ENCODE measurements at places on chromosomes 1 and 21.
A peak's percentile ranks its signal among the peaks of the same experiment; 100 is the strongest.

DNA sequence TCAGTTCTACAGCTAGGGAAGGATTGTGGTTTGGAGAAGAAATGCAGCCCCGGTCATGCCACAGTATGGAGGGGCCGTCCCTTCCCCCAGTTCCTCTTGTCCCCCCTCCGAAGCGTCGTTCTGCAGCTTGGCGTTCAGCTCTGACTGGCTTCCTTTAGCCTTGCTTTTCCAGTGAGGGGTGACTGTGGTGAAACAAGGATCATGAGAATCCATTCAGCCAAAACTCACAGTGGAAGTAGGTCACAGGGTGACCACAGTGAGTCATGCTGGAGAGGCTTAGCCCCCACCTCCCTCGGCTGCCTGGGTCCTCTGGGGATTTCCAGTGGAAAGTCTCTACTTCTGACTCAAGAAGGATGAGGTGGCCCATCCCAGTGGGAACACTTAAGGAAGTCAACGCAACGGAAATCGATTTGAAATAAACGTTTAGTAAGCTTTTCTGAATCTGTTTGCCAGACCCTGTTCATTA, 37.3 kb upstream of the COL6A2 start:
- DNase-seq: no peak

GRCh38 chr1:56034847-56035481, 544.4 kb downstream of the PLPP3 start:
- no peak for DNase-seq

GRCh38 chr1:242651817-242652216, 127.3 kb upstream of the PLD5 start:
- DNase-seq: no peak

DNA sequence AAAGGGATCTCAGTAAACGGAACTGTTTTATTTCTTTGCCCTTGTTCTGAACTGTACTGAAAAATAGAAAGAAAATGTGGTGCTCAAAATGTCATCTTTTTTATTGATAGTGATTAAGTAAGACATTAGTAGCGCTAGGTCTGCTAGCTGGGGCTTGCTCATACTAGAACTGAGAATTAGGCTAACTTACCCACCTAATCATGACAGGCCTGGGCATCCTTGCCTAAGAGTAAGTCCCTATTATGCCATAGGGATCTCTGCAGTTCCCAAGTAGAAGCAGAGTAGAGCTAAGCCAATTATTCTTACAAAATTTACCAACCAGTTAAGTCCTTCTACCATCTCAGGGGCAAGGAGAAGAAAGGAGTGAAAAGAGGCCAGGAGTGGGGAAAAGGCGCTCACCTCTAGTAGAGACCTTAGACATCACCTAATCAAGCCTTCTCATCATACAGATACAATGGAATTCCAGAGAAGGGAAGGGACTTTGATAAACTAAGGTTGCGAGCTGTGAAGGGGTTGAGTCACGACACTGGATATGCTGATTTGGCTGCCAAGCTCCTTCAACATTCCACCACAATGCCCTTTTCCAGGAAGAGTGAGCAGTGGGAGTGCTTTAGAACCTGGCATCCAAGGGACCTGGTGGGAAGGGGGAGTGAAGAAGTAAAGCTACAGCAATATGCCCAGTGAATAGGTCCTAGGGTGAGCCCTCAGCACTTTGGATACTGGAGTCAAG, 27.7 kb upstream of the RPTN start:
- DNase-seq: no peak

DNA sequence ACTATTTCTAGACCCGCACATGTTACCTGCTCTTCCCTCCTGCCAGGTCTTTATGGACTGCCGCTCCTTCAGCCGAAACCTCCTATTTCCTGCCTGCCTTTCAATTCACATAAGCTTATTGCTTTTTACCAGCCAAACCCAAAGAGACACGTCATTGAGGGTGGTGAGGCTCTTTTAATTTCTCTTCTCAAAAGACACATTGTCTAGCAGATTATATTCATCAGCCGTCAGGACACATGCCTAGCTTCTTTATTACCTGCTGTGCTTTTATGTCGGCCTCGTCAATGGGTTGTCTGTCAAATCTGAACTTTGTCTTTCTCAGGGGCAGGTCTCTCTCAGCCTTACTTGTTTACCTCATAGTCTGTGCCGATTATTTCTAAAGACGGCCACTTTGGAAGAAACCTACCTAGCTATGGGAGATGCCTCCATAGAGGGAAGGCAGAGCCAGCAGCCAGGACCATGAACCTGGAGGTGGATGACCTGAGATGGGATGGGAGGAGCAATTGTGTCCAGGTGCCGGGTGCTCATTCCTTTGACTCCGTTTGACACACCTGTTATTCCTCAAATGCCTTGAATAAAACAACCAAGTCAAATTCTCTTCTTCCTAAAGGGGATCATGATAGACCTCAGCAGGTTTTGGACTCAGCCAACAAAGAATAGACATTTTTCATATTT, 42.0 kb downstream of the ZBTB18 start:
- DNase-seq: no peak

DNA sequence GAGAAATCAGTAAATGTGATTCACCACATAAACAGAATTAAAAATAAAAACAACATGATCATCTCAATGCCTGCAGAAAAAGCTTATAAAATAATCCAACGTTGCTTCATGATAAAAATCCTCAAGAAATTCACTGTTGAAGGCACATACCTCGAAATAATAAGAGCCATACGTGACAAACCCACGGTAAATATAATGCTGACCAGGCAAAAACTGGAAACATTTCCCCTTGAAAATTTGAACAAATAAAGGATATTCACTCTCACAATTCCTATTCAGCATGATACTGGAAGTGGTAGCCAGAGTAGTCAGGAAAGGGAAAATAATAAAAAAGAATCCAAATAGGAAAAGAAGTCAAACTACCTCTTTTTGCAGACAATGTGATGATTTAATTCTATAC, 148.8 kb downstream of the BRINP3 start:
- DNase-seq: no peak

- no peak for DNase-seq
These were observed 26.8 kb upstream of the RNF19B start for GRCh38 chr1:32991386-32991785.

DNA sequence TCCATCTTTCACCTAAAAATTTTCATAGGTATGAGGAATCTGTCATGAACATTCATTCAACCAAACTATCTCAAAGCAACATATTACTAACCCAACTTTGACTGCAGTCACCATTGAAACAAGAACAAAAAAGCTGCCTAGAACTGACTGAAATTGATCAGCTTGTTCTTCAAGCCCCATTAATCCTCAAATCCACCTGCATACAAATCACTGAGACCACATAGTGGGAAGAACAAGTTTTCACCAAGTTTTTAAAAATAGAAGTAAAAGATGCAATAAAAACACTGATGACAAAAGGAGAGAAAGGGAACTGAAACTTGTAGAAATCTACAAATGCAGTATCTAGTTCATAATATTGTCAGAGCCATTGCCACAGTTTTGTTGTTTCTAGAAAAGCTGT, 6.1 kb downstream of the SORT1 start:
- DNase-seq: no peak

DNA sequence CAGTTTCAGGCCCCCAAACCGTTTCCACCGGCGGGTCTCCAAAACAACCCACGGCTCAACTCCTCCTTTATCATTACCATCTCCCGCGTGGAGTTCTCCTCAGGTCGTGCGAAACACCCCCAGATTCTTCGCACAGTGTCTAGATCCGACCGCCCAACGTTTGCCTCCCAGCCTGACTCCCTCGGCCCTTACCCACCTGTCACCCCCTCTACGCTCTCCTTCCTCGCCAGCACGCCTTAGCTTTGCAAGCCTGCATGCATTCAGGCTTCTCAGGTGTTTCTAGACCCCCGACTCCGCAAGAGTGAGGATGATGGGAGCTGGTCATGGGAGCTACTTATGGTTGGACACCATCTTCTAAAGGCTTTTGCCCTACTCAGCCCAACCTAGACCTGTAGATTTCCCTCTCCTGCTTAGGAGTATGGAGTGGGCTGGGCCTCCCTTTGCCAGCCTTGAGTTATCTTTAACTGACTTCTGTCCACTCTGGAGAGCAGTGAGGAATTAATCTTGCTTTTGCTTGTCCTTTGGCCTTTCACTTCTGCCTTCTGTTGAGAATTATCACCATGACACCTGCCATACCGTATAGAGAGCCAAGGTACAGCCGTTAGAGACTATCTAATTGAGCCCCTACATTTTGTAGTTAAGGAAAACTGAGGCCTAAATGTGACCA, 865 bp downstream of the ATP5IF1 start:
- DNase-seq: no peak

- DNase-seq: no peak
These were observed 66.0 kb upstream of the LAPTM5 start for GRCh38 chr1:30823627-30823968.

DNA sequence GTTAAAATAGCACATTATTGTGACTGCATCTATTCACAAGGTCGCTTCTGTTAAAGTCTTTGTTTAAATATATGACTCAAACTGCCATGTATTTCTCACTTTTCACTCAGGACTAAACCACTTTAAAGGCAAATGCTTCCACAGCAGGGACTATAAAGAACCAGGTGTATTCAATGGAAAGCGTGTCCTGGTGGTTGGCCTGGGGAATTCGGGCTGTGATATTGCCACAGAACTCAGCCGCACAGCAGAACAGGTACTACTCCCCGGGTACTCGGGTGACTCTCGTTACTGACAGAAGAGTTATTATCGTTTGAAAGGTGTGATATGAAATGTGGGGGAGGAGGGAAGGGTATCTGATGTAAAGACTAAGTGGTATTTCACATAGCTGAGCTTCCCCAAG, 17.3 kb downstream of the FMO3 start:
- DNase-seq: no peak

DNA sequence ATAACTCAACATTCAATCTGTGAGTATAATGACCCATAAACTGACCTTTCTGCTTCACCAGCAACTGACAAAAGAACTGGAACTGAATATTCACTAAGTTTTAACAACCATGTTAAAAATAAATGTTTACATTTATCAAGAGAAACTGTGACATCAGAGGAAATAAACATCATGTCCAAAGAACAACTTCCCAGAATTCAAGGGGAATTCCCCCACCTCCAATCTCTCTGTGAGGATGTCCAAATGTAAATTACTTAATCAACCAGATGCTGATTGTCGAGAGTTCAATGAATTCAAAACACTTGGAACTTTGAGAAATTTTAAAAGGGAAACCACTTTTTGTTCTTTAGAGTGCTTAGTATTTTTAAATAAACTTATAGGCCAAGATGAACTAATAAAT, 365.6 kb upstream of the ADGRL2 start:
- no peak for DNase-seq

DNA sequence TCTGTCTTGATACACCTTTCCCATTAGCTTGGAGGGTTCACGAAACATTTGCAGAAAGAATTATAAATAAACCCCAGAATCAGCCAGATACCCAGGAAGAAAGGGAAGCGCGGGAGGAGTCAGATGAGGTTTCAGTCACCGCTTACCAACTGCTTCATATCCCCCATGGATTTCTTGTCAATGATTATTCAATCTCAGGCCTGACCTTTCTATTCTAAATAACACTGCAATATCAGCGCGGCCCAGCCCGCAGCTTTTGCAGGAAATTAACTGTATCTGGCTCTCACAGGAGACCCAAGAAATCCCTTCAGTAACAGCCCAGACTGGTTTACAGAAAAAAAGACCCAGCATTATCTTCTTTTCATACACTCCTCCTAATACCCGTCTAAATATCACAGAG, 308.6 kb downstream of the PBX1 start:
- DNase-seq: no peak

- DNase-seq: no peak
These were observed 5.8 kb downstream of the ECE1 start for GRCh38 chr1:21284206-21285054.

DNA sequence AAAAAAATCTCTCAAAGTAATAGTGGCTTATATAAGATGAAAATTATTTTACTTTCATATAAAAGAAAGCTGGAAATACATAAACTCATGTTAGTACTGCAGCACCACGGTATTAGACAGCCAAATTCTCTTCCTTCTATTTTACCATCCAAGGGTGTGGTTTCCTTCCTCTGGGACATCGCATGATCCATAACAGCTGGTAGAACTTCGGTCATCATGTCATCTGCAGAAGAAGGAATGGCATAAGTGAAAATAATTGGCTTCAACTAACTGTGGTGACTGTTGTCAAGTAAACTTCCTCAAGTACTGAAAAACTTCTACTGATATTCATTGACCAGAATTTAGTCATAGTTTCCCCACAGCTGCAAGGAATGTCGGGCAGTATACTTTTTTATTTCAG, 28.3 kb upstream of the IFI44L start:
- no peak for DNase-seq

DNA sequence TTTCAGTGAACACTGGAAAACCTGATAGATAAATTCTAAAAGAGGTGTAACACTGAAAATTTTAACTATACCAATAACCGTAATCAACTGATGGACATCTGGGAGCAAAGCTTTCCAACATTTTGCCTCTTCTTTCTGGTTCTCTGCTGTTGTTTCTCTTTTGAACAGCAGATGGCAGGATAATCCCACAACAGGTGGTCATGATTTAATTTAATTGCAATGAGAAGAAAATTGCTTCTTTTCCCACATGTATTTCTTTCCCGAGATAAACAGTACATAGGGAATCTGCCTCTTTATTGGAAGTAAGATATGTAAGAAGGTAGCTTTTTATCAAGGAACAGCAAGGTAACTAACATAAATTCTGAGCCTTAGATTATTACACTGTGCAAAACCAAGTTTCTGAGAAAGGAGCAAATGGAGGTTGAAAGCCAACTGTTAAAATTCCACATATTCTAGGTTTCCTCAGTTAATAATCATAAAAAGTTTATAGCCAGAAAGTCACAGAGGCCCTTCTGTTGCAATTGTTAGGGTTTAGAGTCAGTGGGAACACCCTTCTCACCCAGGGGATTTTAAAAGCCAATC, 72.9 kb downstream of the RPS6KA1 start:
- peak; percentile 29 for DNase-seq

GRCh38 chr1:30060738-30061137, 662.6 kb downstream of the MATN1 start:
- DNase-seq: no peak

All from activated CD8-positive, alpha-beta memory T cell treated with anti-CD3 and anti-CD28 coated beads, Interleukin-2, amount 50 U/mL, for 4 hours (primary cell).